ENCODE measurements at places on chromosomes 6 and 20.
A peak's percentile ranks its signal among the peaks of the same experiment; 100 is the strongest.

DNA sequence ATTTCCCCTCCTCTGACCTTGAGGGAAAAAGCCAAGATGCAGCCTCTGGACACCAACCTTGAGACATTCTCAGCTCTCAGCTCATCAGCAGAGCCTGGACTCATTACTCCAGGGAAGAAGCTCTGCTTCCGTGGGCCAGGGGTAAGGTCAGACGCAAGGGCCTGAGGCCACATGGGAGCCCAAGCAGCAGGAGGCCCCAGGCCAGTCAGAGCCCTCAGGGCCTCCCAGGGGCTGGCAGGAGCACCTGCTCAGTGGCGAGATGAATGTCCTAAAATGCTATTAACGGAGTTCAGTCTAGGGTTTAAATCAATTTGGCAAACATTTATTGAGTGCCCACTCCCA, 208.6 kb downstream of the ERMARD start:
- no peaks in the 10 kb centered on the region for H3K36me3 ChIP-seq
- H3K27ac ChIP-seq, result peak overlapping the region; percentile 19
- H3K4me1 ChIP-seq, result peaks cover 32% of the 10 kb centered on the region
- no peaks in the 10 kb centered on the region for H3K27me3 ChIP-seq
- no peak for DNase-seq

- H3K4me1 ChIP-seq, result no peaks in the 10 kb centered on the region
- H3K27me3 ChIP-seq, result no peaks in the 10 kb centered on the region
- DNase-seq, result no peak
- H3K27ac ChIP-seq, result no peak overlapping the region
These were observed 88.8 kb downstream of the COL21A1 start for GRCh38 chr6:56158571-56158970.

GRCh38 chr6:163347021-163347446, 67.5 kb upstream of the QKI start:
- H3K4me1 ChIP-seq, result no peaks in the 10 kb centered on the region
- H3K27me3 ChIP-seq, result no peaks in the 10 kb centered on the region
- DNase-seq, result no peak
- no peak overlapping the region for H3K4me3 ChIP-seq
- H3K27ac ChIP-seq, result no peak overlapping the region

DNA sequence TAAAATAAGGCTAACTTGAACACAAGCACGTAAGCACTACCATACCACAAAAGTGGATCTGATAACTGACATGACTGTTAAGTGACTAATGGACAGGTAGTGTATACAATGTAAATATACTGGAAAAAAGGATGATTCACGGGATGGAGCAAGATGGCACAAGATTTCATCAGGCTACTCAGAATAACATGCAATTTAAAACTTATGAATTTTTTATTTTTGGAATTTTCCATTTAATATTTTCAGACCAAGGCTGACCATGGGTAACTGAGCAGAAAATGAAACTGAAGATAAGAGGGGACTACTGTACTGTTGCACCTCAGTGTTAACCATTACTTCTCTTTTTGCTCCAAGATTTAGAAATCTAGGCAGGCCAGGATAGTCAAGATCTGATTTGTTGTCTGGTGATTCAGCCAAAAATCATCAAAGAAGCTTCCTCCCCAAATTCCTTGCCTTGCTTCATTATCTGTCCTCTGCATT, 45.4 kb downstream of the TPBG start:
- no peak overlapping the region for H3K27ac ChIP-seq
- DNase-seq, result no peak
- H3K36me3 ChIP-seq, result no peaks in the 10 kb centered on the region
- no peak overlapping the region for H3K4me3 ChIP-seq
- H3K27me3 ChIP-seq, result peaks cover 13% of the 10 kb centered on the region
- H3K4me1 ChIP-seq, result no peaks in the 10 kb centered on the region

DNA sequence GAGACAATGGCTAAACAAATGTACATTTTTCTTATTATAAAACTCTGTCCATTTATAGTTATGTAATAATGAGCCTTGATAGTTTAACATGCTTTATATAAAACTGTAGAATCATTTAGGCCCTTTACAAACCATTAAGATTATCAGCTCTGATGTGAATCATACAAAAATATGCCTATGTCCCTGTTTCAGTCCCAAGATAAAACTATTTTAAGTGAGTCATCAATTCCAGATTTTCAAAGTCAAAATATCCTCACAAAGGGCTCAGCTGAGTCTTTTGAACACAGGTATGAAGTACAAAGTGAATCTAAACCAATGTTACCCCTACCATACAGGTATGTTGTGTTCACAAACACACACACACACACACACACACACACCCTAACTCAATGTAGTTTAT, 88.0 kb downstream of the PTPRK start:
- H3K4me3 ChIP-seq, result no peak overlapping the region
- H3K4me1 ChIP-seq, result no peaks in the 10 kb centered on the region
- H3K27me3 ChIP-seq, result no peaks in the 10 kb centered on the region
- H3K27ac ChIP-seq, result no peak overlapping the region

- no peak overlapping the region for H3K4me3 ChIP-seq
- no peaks in the 10 kb centered on the region for H3K4me1 ChIP-seq
- peaks cover 25% of the 10 kb centered on the region for H3K27me3 ChIP-seq
- no peak overlapping the region for H3K27ac ChIP-seq
These were observed 55.2 kb upstream of the TTPAL start for GRCh38 chr20:44420497-44420896.

- no peaks in the 10 kb centered on the region for H3K27me3 ChIP-seq
- no peaks in the 10 kb centered on the region for H3K36me3 ChIP-seq
- H3K4me3 ChIP-seq, result peak overlapping the region; percentile 67
- peaks cover 70% of the 10 kb centered on the region for H3K4me1 ChIP-seq
- peak; percentile 46 for DNase-seq
These were observed 249.7 kb downstream of the GMPR start for GRCh38 chr6:16487996-16488674.

Measured in naive thymus-derived CD8-positive, alpha-beta T cell (primary cell).